ENCODE measurements at places on chromosomes 1 and 21. TPM values are rescaled to one million over a fixed set of nuclear protein-coding genes. Genes with fewer than 3 reads are reported as not detected.

The CFAP74 gene
- 0.27 TPM for total RNA-seq

The NBPF6 gene
- total RNA-seq = not detected

The NPHS2 gene
- total RNA-seq = not detected

The SYCP1 gene
- total RNA-seq = 0.11 TPM

The IVL gene
- total RNA-seq = 0.44 TPM

The RAB7B gene
- 5.3 TPM for total RNA-seq

The ORC1 gene
- total RNA-seq = 3.1 TPM

The PTGFRN gene
- 75.4 TPM for total RNA-seq

The TP73 gene
- total RNA-seq = 1.5 TPM

The FAM167B gene
- 2.1 TPM for total RNA-seq

The RXFP4 gene
- total RNA-seq = not detected

The LGR6 gene
- 3.6 TPM for total RNA-seq

The LHX8 gene
- total RNA-seq = not detected

The PLEKHA6 gene
- total RNA-seq = 17.5 TPM

The GRIK1 gene
- total RNA-seq = 33.3 TPM

Measured in camera-type eye (tissue), 1 donor.